Activated CD4-positive, alpha-beta T cell treated with anti-CD3 and anti-CD28 coated beads, Interleukin-2, amount 50 U/mL, for 1 hour (primary cell): ENCODE measurements at places on chromosomes 13 and 19.

DNA sequence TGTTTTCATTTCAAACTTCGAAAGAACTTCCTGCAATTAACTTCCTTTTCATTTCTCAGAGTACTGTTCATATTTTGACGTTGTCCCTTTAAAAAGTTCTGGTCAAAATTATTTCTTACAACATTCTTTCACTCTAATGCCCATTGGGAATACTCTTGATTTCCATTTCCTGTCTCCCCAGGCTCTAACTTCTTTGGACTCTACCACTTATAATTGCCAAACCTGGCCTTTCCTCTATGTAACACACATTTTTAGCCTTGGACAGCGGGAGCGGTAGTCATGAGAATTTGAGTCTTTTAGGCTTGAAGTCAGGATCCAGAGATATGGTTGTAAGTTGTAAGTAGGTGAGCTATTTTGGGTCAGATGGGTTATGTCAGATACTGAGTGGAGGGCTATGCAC, 163.5 kb upstream of the SPRY2 start:
- DNase-seq = no peak

DNA sequence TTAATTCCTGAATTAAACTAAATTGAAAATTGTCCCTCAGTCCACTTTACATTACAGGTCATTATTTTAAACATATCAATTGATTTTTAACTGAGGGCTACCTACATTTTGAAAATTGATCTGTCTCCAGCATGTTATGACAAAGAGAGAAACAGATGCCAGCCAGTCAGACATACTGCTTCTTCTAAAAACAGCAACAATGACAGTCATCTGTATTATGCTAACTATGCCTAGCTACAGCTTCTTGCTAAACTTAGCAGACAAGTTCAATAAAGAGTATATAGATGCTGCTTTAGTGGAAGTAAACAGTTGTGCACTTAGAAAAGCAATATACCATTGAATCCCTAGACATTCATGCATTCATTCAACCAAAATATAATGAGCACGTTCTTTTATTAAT, 48.6 kb upstream of the EEF1AKMT1 start:
- no peak for DNase-seq

- no peak for DNase-seq
Measured at GRCh38 chr19:47603706-47604565, 5.0 kb upstream of the BICRA start.

- no peak for DNase-seq
Measured at GRCh38 chr13:30312904-30313303, 5.6 kb upstream of the KATNAL1 start.

DNA sequence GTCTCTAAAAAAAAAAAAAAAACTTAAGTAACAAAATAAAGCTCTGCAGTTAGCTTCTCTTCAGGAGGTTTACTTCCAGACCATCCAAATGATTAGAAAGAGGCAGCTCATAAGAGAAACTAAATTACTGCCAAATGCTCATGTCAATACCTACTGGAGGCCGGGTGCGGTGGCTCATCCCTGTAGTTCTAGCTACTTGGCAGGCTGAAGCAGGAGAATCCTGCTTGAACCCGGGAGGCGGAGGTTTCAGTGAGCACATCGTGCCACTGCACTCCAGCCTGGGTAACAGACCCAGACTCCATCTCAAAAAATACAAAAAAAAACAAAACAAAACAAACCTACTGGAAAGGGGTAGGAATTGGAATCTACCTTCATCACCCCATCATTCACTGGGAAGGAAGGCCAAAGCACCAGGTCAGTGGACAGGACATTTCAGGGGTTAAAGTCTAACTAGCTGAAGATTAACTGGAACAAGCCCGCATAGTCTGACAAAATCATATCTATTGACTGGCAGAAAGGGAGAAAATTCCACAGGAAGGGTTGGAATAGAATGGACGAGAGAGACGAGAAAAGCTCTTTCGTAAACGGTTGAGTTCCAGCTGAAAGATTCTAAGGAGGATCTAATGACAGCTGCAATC, 1.3 kb downstream of the ZFP14 start:
- no peak for DNase-seq

GRCh38 chr19:20662421-20663105, 1.2 kb upstream of the ZNF626 start:
- no peak for DNase-seq
